Dermis blood vessel endothelial cell (primary cell): ENCODE measurements at places on chromosomes 4 and X. TPM values are rescaled to one million over a fixed set of nuclear protein-coding genes. Genes with fewer than 3 reads are reported as not detected.

F8A1 gene
- 2.7 and 6.6 TPM in 2 replicates for total RNA-seq

MAGEB17 gene
- not detected in 2 replicates for total RNA-seq

RPS6KA6 gene
- total RNA-seq = 1.4 TPM in 2 replicates

AMTN gene
- not detected in 2 replicates for total RNA-seq

PAK3 gene
- total RNA-seq = 2.4 and 2.6 TPM in 2 replicates
